NCI-H1092 treated with DMSO at 0.1 percent for 48 hours (cell line): ENCODE measurements at places on chromosomes 3 and 15.

GRCh38 chr3:42192334-42193200 is 73.4 kb downstream of the CCK start:
- DNase-seq: no peak

DNA sequence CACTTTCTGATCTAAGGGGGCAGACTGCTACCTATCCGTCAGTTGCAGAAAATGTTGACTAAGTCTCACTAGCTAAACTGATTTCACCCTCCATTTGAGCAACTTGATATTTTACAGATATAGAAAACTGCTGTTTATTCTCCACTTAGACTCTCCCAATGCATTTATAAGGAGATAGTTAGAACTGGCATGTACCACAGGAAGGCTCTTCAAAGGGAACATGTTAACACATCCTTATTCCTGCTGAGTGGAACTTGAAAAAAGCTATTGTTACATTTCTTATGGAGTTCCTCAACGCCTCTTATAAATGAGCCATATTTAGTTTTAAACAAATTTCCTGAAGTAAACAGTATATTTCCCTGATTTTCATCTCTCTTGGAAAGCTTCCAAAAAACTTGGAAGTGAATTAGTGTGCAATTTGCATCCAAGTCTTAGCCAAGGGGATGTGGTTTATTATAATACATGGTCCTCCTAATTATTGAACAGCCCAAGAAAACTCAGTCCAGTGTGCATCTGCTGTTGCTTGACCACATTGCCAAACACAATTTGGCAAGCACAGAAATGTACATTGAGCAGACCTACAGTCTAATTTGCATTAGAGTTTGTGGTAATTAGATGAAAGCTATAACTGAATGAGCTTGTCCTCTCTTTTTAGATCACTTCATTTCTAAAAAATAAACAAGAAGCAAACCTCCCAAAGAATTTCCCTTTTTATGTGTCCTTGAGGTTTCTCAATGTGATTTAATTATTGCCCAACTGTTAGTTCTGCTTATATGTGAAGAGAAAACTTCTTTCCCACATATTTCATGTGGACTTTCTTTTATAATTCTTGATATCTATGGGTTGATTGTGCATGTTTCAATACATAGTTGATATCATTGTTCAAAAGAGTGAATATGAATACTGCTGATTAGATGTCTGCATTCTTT is 72.6 kb upstream of the DPH6 start:
- no peak for DNase-seq

DNA sequence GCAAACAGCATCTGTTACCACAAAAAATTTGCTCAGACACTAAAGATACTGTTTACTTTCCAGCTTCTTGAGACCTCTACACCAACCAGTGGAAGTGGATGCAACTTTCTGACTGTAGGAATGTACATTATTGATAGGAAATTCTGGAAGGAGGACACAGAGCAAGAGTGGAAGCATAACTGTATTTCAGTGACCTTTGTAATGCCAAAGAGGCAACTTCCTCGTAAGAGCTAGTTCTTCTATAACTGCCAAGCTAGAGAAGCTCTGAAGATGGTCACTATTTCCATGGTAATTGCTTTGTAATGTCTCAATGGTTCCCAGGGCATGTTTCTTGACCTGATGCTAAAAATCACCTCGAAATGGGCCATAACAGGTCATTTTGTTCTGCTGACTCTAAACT is 96.3 kb upstream of the SLC2A2 start:
- DNase-seq: no peak

DNA sequence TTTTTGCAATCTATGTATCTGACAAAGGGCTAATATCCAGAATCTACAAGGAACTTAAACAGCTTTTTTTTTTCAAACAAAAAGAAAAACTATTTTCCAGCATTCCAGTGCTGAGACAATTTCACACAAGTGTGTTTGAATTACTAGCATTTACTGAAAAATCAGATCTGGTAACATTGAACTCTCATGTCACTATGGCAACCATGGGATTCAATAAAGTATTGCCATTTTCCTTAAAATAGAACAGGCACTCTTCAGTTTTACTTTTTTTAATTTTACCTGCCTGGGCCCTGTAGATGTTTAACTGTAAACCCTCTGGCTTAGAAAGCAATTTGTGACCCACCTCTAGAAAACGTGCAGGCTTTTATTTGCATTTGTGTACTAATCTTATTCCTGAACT is 105.4 kb downstream of the MITF start:
- DNase-seq: no peak

- no peak for DNase-seq
Observed at GRCh38 chr3:171768281-171768900, 41.9 kb downstream of the PLD1 start.
